Breast epithelium (tissue), 4 donors: ENCODE measurements at places on chromosomes 3 and 15. TPM values are rescaled to one million over a fixed set of nuclear protein-coding genes. Genes with fewer than 3 reads are reported as not detected.

DNA sequence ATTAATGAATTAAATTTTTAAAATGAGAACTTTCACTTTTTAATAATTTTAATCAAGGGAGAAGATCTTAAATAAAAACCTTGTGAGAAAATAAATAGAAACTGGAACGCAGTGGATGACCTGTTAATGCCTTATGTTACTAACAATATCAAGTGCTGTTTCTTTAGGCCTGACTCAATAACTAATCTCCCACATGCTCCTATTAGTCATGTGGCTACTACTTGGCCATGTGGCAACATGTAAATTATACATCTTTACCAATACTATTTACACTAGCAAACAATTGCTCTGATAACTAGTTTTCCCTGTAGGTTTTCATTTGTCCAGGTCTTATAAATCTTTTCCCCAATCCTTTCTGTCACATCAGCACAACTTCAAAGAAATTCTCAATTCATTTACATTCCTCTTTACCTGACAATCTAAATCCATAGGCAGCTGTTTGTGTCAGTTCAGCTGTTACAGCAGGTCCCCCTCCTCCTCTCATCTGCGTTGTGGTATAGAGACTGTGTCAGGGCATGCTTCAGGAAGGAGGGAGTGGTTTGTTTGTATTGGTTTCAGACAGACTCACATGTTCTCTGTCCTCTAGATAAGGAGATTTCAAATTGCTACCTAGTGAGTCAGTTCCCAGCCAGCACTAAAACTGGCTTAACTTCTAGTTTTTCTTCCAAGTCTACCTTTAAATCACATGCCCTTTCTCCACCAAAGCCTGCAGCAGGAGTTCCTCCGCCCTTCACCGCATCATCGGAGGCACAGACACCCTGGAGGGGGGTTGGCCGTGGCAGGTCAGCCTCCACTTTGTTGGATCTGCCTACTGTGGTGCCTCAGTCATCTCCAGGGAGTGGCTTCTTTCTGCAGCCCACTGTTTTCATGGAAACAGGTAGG, 11.3 kb upstream of the C3orf52 start:
- no peaks in the 10 kb centered on the region for H3K27me3 ChIP-seq
- no peak for DNase-seq
- H3K4me3 ChIP-seq: no peak overlapping the region
- no peaks in the 10 kb centered on the region for H3K4me1 ChIP-seq
- H3K27ac ChIP-seq: peak overlapping the region; percentile 45

DNA sequence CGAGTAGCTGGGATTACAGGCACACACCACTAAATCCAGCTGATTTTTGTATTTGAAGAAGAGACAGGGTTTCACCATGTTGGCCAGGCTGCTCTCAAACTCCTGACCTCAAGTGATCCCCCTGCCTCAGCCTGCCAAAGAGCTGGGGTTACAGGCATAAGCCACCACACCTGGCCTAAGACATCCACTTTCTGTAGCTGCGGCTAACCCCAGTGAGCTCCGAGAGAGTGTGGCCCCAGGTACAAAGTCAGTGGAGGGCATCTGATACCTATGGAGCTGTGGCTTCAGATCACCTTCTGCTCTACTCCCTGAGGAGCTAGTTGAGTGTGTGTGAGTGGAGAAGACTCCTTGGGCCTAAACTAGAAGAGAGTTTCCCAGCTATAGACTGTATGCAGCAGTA, 189.3 kb upstream of the TSC22D2 start:
- DNase-seq: no peak
- no peak overlapping the region for H3K27ac ChIP-seq

DNA sequence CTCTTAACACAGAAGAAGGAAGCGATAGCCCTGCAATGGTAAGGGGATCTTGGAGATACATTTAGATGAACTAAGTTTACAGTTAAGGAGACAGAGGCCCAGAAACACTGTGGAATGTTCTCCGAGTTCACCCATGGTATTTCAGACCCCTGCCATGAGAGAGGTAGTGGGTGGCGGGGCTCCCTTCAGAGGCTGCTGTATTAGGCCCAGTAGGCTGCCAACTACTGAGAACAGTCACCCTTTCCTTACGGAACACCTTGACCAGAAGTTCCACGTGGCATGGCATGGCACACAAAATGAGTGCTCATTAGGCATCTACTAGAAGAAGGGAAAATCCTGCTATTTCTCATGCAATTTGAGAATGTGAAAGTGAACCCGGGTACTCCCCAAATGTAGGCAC, 195.4 kb downstream of the TNIK start:
- H3K27ac ChIP-seq: no peak overlapping the region
- H3K4me1 ChIP-seq: no peaks in the 10 kb centered on the region
- no peaks in the 10 kb centered on the region for H3K36me3 ChIP-seq
- no peak overlapping the region for H3K4me3 ChIP-seq
- no peak for DNase-seq
- H3K27me3 ChIP-seq: no peaks in the 10 kb centered on the region

DNA sequence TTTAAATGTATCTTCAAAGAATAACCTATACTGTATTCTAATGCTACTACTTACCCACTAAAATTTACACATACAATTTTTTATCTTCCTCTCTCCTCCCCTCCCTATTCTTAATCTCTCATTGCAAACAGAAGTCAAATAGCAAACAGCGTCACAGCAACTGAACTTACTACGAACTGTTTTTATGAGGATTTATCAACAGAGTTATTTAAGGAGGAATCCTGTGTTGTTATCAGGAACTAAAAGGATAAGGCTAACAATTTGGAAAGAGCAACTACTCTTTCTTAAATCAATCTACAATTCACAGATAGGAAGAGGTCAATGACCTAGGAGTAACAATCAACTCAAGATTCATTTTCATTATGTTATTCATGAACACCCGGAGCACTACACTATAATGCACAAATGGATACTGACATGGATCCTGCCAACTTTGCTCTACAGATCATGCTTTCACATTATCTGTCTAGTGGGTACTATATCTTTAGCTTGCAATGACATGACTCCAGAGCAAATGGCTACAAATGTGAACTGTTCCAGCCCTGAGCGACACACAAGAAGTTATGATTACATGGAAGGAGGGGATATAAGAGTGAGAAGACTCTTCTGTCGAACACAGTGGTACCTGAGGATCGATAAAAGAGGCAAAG, 984 bp downstream of the FGF7 start:
- H3K4me1 ChIP-seq: no peaks in the 10 kb centered on the region
- H3K4me3 ChIP-seq: peak overlapping the region; percentile 67
- peak overlapping the region; percentile 76 for H3K27ac ChIP-seq
- H3K27me3 ChIP-seq: no peaks in the 10 kb centered on the region

Gene KCNMB3
- total RNA-seq: 7.3 TPM
